ENCODE measurements at places on chromosomes 3 and 15. TPM values are rescaled to one million over a fixed set of nuclear protein-coding genes. Genes with fewer than 3 reads are reported as not detected.
A peak's percentile ranks its signal among the peaks of the same experiment; 100 is the strongest.

The U2SURP gene
- total RNA-seq: 59.9 TPM

The ERICH6 gene
- not detected for total RNA-seq

The TFRC gene
- 144 TPM for total RNA-seq

The MAPKAPK3 gene
- 51.7 TPM for total RNA-seq

The SLC9C1 gene
- 1.7 TPM for total RNA-seq

DNA sequence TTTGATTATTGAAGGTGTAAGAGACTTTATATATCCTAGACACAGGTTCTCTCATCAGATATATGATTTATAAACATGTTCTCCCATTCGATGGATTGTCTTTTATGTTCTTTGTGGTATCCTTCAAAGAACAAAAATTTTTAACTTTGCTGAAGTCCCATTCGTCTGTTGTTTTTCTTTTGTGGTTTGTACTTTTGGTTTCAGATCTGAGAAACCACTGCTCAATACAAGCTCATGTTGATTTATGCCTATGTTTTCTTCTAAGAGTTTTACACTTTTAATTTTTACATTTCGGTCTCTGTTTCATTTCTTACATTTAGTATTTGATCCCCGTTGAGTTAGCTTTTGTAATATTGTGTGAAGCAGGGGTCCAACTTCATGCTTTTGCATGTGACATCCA lies 103.3 kb upstream of the SPRED1 start:
- no peak for DNase-seq

GRCh38 chr3:171356251-171356650 lies 104.0 kb downstream of the TNIK start:
- DNase-seq: peak; percentile 50

DNA sequence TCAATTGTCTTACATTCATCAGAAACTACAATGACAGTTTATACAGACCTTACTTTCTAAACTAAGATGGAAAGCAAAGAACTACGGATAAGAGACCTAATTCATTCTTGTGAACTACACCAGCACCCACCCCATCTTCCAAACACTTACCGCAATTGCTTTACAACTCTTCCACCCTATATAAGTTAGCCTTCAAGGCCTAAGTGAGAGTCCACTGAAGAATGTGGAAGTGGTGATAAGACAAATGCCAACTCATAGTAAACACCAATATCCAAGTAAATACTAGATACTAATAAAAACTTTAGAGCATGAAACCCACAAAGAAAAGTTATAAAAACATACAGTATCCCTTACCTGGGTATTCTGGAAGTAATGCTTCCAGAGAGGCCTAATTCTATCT lies 13.6 kb downstream of the ARF4 start:
- DNase-seq: no peak

GRCh38 chr15:97517737-97518136 lies 442.8 kb upstream of the ARRDC4 start:
- DNase-seq: no peak

DNA sequence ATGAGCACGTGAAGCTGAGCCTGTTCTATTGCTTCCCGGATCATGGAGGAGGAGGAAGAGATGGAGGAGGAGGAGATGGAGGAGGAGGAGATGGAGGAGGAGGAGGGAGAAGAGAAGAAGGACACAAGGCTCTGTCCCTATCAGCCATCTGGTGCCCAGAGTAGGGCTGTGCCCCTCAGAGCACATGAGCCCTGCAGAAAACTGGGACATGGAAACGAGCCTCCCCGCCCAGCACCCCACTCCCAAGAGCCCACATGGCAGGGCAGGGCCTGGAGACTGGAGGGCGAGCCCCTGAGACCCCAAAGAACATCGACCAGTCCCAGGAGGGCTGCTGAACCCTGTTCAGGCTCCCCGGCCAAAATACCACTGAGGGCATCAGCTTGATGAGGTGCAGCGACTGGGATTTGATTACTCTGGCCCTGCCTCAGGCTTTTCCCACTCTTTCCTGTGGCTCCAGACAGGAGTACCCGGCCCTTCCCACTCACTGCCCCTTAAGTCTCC lies 285.6 kb downstream of the UACA start:
- DNase-seq: no peak

GRCh38 chr3:69186575-69187093 lies 64.2 kb upstream of the LMOD3 start:
- no peak for DNase-seq

GRCh38 chr3:12686096-12686495 lies 22.2 kb upstream of the RAF1 start:
- DNase-seq: no peak

- no peak for DNase-seq
Measured at GRCh38 chr15:51848811-51849210, 19.4 kb downstream of the TMOD3 start.

DNA sequence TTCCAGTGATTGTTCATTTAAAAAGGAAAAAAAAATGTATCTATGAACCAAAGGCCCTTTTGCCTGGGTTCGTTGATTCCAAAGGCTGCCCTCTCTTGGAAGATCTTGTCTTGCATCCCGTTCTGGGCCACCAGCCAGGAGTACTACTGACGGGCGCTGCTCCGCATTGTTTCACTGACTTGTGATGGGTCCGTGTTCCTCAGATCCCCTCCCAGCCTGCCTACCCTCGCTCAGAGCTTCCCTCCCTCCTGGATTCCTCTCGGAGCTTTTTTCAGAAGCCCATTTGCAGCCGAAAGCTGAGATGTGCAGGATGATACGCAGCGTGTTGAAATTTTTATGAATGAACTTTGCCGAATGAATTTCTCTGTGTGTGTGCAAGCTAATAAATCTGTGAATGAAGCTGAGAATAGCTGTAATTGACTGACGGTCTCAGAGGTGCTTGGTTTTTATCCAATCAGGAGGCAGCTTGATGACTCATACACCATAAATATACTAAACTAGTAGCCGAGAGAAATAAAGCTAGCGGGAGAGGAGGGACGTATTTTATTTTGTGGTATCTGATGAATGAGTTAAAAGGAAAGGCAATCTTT lies at the start of gene SHC4:
Gene SHC4 (minus strand): TSS at position 396 of the 590 bp plus-strand sequence. CDS start 904 bp downstream, outside the sequence.
- DNase-seq: peak; percentile 85
